A673 (cell line): ENCODE measurements at places on chromosomes 2 and 18. TPM values are rescaled to one million over a fixed set of nuclear protein-coding genes. Genes with fewer than 3 reads are reported as not detected.

GRHL1 gene
- 0.13 and 0.42 TPM in 2 replicates for total RNA-seq

OXER1 gene
- total RNA-seq: 0.46 and 0.90 TPM in 2 replicates

NAT8 gene
- total RNA-seq: not detected in 2 replicates

DNAJC5G gene
- total RNA-seq: 2.4 and 2.7 TPM in 2 replicates

ID2 gene
- total RNA-seq: 235 and 249 TPM in 2 replicates

CRYGC gene
- not detected in 2 replicates for total RNA-seq

CHST10 gene
- 10.9 and 11.3 TPM in 2 replicates for total RNA-seq

DNAH7 gene
- total RNA-seq: 0.95 and 1.9 TPM in 2 replicates

GCKR gene
- not detected in 2 replicates for total RNA-seq
